NT2/D1 (cell line): ENCODE measurements at places on chromosomes 1 and 21.

GRCh38 chr1:27992276-27992675 lies 32.5 kb downstream of the XKR8 start:
- no peak for DNase-seq

DNA sequence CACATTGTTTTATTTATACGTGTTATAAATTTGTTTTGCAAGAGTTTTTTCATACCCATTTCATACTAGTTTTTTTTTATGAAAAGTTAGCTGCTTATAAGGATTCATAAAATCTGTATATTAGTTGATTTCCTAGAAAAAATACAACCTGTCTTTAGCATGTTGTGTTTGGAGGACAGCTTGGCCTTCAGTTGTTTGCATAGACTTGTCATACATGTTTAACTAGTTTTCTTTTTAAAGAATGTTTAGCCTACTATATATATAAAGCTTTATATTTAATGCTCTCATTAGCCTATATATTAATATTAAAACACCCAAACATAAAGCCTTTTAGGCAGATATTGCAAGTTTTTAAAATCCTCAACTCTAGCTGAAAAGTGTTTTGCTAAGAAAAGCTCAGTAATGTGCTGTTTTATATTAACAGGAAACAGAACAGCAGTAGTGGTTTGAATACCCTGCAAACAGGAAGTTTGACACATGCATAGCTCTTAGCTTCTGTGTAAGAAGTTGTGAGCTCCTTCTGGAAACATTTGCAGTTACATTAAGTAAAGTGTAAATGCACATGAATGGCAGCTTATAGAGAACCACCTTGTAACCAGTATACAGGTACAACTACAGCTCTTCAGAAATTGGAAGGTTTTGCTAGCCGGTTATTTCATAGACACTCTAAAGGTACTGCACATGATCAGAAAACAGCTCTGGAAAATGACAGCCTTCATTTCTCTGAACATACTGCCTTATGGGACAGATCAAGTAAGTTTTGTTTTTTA lies at the start of gene PRKACB:
Gene PRKACB (plus strand): TSS at position 476 of the 770 bp plus-strand sequence. CDS start 91 bp downstream, at position 567.
- no peak for DNase-seq

- no peak for DNase-seq
These were observed 18.3 kb downstream of the IFFO2 start for GRCh38 chr1:18938008-18938706.

GRCh38 chr21:16866851-16867250 lies 646.0 kb upstream of the CXADR start:
- DNase-seq = no peak

- no peak for DNase-seq
These were observed 58.4 kb downstream of the LAMC2 start for GRCh38 chr1:183244466-183244865.

DNA sequence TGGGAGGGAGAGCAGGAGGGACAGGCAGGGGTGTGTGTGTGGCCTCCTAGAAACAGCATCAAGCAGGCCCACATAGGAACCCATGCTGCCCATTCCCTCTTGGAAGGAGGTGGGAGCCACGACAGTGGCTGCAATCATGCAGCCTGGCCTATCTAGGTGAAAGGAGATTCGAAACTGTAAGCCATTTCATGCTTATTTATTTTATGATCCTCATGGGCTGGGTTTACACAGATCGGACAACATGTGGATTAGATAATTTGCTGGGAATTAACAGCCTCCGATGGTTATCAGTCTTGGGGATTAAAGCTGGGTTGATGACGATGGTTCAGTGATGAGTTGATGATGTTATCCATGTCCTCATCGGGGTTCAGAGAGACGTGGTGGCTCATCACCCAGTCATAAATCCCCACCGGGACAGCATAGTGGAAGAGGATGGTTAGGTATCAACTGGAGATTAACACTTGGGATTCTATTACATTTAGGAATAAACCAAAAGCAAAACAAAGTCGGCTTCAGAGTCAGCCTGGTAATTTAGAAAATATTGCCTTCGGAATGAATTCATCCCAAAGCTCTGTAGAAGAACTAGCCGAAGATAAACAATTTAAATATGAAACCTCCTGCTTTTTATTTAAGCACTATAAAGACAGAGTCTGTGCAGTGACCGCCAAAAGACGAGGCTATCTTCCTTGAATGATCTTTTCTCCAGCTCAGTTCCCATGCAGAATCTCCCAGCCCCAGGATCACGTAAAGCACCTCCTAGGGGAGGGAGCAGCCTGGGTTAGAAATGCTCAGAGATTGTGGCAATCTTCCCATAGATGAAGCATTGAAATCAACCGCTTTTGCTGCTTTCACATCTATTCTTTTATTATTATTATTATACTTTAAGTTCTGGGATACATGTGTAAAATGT lies 252.8 kb downstream of the FOXD2 start:
- DNase-seq = no peak

- DNase-seq = no peak
These were observed 183.8 kb downstream of the DHRS3 start for GRCh38 chr1:12434174-12434573.

DNA sequence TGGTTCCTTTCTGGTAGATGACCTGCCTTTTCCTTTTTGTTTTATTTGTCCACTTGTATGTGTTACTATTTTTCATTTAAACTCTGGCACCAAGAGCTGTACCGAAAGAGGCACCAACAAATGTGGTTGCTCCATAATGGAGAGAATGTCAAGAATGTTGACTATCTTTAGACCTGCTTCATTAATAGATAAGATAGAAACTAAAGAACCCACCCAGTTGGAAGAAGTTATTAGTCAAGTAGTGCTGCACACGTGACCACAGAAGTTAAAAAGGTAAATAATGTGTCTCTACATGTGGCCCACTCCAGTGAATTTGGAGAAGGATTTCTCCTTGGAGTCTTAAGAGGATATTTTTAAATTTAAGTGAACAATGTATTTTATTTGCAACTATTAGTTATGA lies 9.3 kb downstream of the ATP1A1 start:
- DNase-seq = no peak

GRCh38 chr1:89599332-89599630 lies 33.6 kb upstream of the LRRC8C start:
- DNase-seq = no peak

- DNase-seq = no peak
These were observed at the start of gene PKLR for GRCh38 chr1:155301342-155301841. PKLR (minus strand) TSS chr1:155301438; CDS start chr1:155301395, 43 bp downstream.

- DNase-seq = no peak
These were observed at the start of gene TMCO4 for GRCh38 chr1:19799230-19800075. TMCO4 (minus strand) TSS chr1:19799916; CDS start chr1:19780758, 19,158 bp downstream.

- DNase-seq = no peak
These were observed 18.5 kb upstream of the AADACL3 start for GRCh38 chr1:12697397-12697796.

GRCh38 chr1:108200687-108201051 lies 526 bp upstream of the SLC25A24 start:
- DNase-seq = no peak

- peak; percentile 58 for DNase-seq
These were observed 44.7 kb downstream of the SLC30A10 start for GRCh38 chr1:219883400-219884332.

DNA sequence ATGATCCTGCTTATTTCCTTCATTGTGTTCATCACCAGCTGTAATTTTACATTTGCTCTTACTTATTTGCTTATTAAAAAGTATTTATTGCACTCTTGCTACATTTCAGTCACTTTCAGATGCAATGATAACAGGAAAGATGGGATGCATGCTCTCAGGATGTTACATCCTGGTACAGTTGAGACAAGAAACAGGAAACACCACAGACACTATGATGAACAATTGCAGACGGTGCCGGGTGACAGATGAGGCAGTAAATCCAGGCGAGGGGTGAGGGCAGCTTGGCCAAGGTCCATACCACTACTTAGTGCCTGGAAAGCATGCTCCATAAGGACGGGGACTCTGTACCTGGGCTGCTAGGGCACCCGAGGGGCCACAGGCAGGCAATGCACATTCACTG lies 156.6 kb upstream of the RAB4A start:
- DNase-seq = no peak

GRCh38 chr1:248811514-248812490 lies 13.9 kb downstream of the SH3BP5L start:
- no peak for DNase-seq

DNA sequence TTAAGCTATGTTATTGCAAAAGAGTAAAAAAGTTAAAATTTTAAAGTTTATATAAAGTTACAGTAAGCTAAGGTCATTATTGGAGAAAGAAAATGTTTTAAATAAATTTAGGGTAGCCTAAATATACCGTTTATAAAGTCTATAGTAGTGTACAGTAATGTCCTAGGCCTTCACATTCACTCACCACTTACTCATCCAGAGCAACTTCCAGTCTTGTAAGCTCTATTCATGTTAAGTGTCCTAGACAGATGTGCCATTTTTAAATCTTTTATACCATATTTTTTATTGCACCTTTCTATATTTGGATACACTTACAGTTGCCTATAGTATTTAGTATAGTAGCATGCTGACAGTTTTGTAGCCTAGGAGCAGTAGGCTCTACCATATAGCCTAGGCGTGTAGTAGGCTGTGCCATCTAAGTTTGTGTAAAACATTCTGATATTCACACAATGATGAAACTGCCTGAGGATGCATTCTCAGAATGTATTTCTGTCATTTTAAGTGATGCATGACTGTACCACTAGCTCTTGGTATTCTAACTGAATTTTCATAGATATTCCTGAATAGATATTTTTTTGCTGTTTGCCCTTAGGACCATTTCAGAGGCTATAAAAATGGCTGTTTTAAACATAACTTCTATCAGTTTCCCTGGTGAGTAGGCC lies 26.8 kb downstream of the PPP2R5A start:
- DNase-seq = no peak

- no peak for DNase-seq
These were observed 13.2 kb downstream of the SETD4 start for GRCh38 chr21:36047139-36047538.

GRCh38 chr1:99535470-99536164 lies 110.3 kb upstream of the PALMD start:
- no peak for DNase-seq

GRCh38 chr1:94042388-94042787 lies 78.6 kb downstream of the ABCA4 start:
- DNase-seq = no peak

GRCh38 chr1:243229526-243229925 lies 25.6 kb downstream of the CEP170 start:
- DNase-seq = no peak

DNA sequence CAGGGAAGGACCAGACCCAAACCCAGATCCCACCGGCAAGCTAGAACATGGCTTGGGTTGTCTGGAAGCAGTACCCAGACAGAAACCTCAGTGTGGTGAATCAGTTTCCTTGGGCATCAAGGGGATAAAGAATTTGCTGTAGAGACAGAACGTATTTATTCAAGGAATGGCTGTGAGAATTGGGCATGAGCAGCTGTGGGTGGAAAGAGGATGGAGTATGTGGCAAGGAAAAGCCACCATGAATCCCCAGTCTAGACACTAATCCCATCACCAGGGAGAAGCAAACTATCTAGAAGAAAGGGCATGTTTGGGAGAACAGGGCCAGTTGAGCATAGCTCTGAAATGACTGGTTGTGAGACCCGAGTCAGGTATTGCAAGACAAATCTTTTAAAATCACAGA lies 109.2 kb downstream of the TOMM20 start:
- DNase-seq = no peak

- no peak for DNase-seq
These were observed 160.5 kb upstream of the PDE4B start for GRCh38 chr1:65632235-65632634.

- DNase-seq = no peak
These were observed 32.4 kb downstream of the LTN1 start for GRCh38 chr21:28960245-28960644.

- no peak for DNase-seq
These were observed 1.1 kb downstream of the TNFRSF4 start for GRCh38 chr1:1212780-1213344.

DNA sequence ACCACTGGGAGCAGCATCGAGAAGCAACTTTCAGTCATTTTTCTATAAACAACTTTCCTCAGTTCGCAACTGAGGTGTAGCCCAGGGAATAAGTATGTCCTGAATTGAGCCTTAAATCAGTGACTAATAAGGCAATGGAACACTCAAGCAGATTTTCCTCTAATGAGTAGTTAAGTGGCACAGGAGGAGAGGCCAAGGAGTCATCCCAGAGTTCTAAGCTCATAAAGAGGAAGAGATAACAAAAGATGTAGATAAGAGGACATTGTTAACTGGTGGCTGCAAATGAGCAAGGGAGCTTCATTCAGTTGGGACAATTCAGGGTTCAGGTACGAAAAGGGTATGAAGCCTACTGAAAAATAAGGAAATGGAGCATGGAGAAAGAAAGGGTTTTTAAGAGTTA lies 64.5 kb downstream of the LRRC40 start:
- no peak for DNase-seq

DNA sequence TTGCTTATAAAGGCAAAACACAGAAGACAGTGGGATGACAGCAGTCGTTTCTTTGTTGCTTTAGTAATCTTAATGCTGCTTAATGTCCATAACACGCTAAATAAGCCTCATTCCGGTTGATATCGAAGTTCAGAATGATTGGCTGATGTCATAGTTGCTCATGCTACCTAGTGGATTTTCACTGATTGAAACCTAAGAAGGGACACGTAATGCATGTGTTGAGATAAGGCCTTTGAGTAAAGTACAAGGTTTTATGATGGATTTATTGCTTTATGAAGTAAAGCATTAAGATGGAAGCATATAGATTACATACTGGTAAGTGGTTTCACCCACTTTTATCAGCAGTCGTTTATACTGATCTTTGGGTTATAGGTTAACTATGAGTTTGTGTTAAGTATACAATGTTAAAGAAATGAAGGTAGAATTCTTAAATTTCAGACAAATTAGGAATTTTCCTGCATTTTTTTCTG lies 25.1 kb downstream of the IARS2 start:
- no peak for DNase-seq

GRCh38 chr1:220770245-220770913 lies 16.3 kb upstream of the MTARC1 start:
- DNase-seq = no peak

GRCh38 chr1:33005838-33006421 lies 30.8 kb downstream of the AK2 start:
- DNase-seq = no peak

DNA sequence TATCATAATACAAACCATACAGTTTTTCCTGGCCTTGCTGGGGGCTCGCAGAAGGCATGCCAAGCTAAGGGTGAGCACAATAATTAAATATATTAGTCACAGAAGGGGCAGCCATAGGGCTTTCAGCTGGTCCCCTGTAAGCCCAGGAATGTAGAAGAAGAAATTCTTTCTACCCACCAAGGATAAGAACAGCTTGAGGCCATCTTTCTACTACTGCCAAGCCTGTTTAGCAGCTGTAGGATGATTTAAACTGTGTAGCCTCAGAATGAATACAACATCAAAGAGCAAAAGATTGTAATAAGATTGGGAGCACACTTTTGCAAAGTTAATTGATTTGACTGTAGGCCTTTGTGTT lies 171.5 kb downstream of the LRRC7 start:
- no peak for DNase-seq

GRCh38 chr21:22355949-22356348 lies 1357.7 kb downstream of the NCAM2 start:
- DNase-seq = no peak

DNA sequence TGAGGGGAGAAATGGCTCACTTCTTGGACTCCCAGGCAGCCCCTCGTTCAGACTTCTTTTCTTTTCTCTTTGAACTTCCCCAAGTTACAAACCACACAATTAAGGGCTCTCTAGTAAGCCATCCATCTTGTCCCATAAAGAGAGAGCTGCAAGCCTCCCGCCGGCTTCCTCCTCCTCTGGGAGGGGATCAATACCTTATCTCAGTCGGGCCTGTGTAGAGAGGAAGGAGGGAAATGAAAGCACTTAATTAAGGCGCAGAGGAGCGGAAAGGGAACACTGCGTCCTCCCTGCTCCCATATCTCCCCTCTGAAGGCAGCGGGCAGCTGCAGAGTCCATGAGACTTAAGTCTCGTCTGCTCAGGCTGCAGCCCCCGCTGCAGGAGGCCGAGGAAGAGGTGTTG lies 112.6 kb upstream of the CSF3R start:
- no peak for DNase-seq
